ENCODE measurements at places on chromosomes 4 and X.
A peak's percentile ranks its signal among the peaks of the same experiment; 100 is the strongest.

- no peak for DNase-seq
These were observed 69.4 kb upstream of the HGFAC start for GRCh38 chr4:3372264-3372932.

GRCh38 chr4:176217510-176217909, 22.1 kb upstream of the SPATA4 start:
- no peak for DNase-seq

GRCh38 chrX:30296408-30297254, 12.6 kb downstream of the NR0B1 start:
- no peak for DNase-seq

DNA sequence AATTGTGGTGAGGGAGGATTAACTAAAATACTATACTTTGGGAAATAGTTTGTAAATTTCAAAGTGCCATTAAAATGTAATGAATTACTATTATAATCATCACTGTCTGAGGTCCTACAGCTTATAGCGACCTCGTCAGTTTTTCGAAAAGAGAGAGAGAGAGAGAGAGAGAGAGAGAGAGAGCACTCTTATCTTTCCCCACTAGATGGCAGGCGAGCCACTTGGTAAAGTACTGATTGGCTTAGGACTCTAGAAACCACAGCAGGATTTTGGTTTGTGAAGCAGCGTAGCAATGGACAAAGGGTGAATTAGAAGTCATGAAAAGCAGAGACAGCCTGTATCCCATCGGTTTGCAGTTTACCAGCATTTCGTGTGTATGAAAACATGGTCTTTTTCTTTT, 52.5 kb downstream of the LINC00632 start:
- DNase-seq: no peak

DNA sequence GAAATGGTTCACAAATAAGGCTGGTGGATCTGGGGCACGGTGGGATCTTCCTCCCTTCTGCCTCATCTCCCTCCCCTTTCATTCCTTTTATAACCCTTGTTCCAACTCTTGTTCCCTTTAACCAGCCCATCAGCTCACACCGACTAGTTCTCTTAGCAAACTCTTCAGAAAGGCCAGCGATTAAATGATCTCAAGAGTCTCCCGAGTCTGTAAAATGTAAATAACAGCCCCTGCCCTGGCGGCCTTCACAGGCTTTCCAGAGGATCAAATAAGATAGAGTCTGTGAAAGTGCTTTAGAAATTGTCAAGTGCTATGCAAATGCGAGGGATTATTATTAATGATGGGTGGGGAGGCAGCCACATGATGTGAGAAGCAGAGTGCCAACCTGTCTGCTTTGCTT, 27.1 kb downstream of the TSC22D3 start:
- no peak for DNase-seq

DNA sequence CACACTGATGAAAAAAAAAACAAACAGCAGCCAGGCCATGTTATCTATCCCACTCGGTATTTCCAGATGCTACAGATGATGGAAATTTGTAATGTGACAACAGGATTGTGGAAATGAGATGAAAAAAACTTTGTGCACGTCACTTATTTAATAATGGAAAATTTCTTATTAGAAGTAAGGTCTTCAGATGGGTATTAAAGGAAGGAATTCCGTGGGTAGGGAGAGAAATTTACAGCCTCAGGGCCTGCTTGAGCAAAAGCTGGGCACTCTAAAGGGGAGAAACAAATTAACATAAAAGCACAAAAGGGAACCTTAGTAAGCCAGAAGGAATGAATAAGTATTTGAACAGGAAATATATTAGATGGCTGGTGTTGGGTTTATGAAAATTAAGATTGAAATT, 4.2 kb upstream of the PKD2 start:
- no peak for DNase-seq

DNA sequence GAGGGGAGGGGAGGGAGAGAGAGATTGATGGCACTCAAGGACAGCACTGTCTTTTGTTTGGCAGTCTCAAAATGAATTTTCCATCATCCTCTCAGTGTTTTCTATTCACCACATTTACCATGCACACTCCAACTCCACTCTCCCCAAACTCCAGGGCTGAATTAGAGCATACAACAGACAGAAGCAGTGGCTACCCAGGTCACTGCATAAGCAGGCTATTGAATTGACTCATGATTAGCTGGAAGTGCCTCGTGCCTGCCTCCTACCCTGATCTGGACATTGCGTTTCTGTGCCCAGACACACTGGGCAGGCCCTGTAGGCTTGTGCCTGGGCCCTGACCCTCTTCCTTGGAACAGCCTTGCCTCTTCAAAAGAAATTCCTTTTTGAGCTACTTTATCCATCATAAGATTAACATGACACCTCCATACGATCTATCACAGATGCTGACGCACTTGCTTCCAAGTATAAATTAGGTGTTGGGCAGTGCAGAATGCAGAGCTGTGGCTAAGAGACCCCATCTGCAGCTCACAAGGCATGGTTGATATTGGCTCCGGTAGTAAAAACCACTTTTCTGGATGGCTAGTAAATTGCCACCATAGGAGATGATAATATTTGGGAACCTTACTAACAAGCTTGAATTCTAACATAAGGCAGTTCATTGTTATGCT, 752.9 kb downstream of the RPA4 start:
- no peak for DNase-seq

DNA sequence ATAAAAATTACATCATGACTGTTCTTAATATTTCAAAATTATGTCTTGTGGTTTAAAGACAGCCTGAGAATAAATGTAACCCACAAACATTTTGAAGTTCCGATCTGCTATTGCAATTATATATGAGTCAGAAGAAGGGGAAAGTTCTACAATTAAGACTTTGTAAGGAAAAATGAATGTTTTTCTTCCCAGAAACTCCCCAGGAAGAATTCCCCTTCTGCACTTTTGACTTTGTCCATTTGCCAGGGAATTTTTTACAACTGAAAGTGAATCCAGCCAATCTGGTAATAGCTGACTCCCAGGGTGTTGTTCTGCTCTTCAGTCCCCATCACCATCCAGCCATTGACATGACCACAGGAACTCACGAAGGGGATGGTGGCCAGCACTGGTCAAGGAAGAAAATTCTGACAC, 61.6 kb upstream of the NOCT start:
- no peak for DNase-seq

DNA sequence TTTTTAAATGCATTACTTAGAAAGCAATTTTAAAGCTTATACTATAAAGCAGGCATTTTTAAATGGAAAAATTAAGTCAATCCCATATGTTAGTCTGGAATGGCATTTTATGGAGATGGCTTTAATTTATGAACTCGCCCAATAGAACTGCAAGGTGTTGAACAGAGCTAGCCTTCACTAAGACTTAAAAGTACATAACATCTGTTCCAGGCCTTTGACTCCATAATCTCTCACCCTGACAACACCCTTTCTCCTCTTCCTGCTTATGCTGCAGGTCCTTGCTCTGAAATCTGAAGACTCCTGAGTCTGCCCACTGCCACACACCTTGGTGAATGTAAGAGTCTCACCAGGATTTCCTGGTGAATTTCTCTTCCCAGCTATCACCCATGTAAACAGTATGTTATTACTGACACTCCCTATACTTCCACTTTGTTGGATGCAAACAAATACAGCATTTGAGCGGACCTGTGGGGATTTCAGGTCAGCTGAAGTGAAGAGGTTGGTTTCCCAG, 17.7 kb upstream of the SLC39A8 start:
- DNase-seq: no peak

- DNase-seq: peak; percentile 9
These were observed at the start of gene NAP1L3 for GRCh38 chrX:93673056-93673868. NAP1L3 (minus strand) TSS chrX:93673578; CDS start chrX:93673304, 274 bp downstream.
